ENCODE measurements at places on chromosomes 11 and 22. TPM values are rescaled to one million over a fixed set of nuclear protein-coding genes. Genes with fewer than 3 reads are reported as not detected.

Gene VPREB1
- total RNA-seq, result not detected

Gene CSNK2A3
- 2.4 TPM for total RNA-seq

Gene F2
- not detected for total RNA-seq

Gene MOGAT2
- total RNA-seq, result 2.2 TPM

Measured in urinary bladder (tissue), 4 donors.